ENCODE measurements at places on chromosomes 7 and 10.

GRCh38 chr7:134667899-134668298 is 21.2 kb downstream of the BPGM start:
- DNase-seq = no peak

DNA sequence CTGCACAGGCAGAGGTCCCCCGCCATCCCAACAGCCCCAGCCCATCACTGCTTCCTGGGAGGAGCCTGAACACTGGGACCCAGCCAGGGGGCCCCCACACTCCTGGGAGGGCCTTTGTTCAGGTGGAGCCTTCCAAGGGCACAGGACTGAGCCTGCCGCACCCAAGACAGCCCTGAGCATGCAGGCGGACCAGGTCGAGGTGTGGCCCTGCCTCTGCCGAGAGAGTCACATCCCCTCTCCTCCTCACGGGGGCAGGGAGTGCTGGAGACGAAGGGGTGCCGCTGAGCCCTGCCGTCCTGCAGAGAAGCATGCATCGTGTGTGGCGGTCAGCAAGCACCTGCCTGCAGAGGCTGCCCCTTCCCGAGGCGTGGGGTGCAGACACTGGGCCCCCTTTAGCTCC is 7.3 kb upstream of the MAFK start:
- peak; percentile 89 for DNase-seq

GRCh38 chr10:7054915-7055314 is 355.9 kb downstream of the SFMBT2 start:
- DNase-seq = peak; percentile 60

GRCh38 chr7:5525271-5526099 is 101.9 kb upstream of the TNRC18 start:
- peak; percentile 38 for DNase-seq

DNA sequence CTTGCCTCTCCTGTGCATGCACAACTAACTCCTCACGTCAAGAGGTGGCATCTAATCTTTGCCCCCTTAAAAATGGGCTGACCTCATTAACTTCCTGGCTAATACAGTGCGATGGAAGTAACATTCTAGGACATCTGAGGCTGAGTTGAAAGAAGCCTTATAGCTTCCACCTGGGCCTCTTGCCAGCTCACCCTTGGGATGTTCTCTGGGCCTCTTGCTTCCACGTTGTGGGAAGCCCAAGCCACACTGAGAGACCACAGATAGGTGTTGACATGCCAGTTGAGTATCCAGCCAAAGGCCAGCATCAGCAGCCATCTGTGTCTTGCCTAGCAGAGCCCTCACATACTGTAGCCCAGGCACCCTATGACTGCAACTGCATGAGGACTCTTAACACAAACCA is 60.8 kb upstream of the GDF10 start:
- DNase-seq = no peak

DNA sequence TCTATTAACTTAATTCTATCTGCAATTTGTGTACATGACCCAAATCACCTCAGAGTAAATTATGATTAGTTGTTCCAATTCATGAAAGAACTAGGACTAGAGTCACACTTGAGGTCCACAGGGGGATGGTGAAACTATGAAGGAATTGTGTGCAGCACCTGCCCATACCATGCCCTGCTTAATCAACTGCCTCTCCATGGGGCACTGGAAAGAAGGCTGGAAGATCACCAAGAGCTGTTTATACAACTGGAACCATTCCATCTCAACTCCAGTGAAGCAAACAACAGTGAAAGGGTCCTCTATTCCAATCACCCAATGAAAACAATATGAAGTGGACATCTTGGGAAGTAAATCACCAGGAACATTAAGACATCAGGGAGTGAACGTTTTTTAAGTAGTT is 98.7 kb upstream of the SEMA3D start:
- no peak for DNase-seq

GRCh38 chr7:35753761-35754603 is 46.9 kb upstream of the SEPTIN7 start:
- DNase-seq = no peak

GRCh38 chr7:155407799-155408198 is 50.1 kb upstream of the EN2 start:
- DNase-seq = no peak

DNA sequence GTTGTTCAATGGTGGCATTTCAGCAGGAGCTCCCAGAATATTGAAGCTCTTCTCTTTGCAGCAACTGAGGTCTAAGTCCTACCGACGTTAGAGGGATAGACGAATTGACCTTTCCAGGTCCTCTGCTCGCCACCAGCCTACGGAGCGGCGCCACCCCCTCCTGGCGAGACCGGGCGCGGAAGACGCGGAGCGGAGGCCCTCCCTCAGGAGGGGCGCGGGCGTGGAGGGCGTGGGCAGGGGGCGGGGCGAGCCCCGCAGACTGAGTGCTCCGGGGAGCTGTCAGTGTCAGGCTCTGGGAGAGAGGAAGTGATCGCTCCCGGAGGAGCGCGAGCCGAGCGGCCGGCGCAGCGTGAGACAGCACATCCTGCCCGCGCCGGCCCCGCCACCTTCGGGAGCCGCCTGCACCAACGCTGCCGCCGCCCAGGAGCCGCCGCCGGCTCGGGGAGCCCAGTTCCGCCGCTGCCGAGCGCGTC is at the start of gene DYNC1I1:
Gene DYNC1I1 (plus strand): TSS at position 257 of the 473 bp plus-strand sequence. CDS start 32,176 bp downstream, outside the sequence.
- peak; percentile 85 for DNase-seq

DNA sequence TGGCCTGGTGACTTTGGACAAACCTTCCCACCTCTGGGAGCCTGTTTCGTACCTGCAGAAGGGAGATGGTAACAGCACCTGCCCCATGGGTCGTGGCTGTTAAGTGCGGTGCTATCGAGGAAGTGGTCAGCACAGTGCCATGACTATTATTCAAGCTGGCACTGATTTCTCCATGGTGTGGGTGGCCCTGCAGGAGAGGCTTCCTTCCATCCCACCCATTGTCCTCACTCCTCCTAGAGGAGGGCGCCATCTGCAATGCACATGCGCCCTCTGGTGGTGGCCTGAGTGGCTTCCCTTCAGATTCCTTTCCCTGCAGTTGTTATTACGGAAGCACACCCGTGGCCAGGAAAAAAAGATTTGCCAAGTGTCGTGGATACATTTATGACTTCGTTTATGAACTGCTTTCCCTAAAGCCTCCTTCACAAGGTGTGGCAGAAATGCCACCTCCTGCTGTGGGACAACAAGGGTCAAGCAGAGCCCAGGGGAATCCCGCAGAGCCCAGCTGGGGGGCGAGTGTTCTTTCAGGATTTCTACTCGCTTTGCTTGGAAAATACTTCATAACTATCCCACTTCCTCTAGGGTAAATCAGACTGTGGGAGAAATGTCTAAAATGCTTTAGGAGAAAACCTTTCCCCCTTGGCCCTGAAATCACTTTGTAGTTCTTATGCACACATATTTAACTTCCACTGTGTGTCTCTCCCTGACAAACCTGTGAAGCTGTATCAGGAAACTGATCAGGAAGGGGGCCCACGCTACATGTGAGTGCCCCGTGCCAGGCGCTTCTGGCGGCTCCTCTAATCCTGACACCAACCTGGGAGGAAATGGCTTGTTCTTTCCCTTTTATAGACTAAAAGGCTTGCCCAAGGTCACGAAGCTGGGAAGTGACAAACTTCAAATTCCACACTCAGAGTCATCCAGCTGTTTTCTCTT is 98.0 kb upstream of the ANLN start:
- DNase-seq = peak; percentile 87

DNA sequence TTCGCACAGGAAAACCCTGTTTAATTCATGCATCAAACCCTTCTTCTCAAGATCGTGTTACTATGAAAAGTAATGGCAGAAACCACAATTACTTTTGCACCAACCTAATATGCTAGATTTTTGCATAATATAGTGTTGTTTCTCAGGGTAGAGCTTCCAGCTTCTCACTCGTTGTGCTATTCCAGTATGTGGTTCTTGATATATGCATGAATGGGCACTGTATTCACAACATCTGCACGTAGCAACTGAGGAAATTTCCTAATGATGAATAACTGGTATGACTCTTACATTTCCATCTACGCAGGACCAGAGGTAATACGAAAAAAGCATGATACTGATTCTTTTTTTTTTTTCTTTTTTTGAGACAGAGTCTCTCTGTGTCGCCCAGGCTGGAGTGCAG is 326.6 kb upstream of the GALNT17 start:
- DNase-seq = no peak

GRCh38 chr10:84510121-84510520 is 181.7 kb downstream of the CCSER2 start:
- DNase-seq = no peak

DNA sequence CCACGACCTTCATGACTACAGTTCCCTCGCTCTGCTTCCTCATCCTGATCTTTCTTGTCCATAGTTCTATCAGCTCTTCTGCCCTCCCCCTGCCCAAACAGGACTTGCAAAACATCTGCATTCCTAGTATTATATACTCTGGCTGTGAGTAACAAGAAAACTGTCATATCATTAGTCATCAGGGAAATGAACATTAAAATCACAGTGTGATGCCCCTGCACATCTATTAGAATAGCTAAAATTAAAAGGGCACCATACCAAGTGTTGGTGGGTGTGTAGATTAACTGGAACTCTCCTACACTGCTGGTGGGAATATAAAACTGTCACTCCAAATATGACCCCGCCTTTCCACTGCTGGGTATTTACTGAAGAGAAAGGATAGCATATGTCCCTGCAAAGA is 141.8 kb downstream of the C7orf25 start:
- no peak for DNase-seq

All from H7 (cell line).